ENCODE measurements at places on chromosomes 13 and 19. TPM values are rescaled to one million over a fixed set of nuclear protein-coding genes. Genes with fewer than 3 reads are reported as not detected.

The TMEM161A gene
- total RNA-seq: 14.2 TPM

The ZNF486 gene
- 8.5 TPM for total RNA-seq

The TNFSF9 gene
- 1.1 TPM for total RNA-seq

The ZNF226 gene
- 10.8 TPM for total RNA-seq

The ADGRE3 gene
- not detected for total RNA-seq

The NLRP5 gene
- not detected for total RNA-seq

Measured in vein endothelial cell (primary cell).